ENCODE measurements at places on chromosomes 16 and 17. TPM values are rescaled to one million over a fixed set of nuclear protein-coding genes. Genes with fewer than 3 reads are reported as not detected.

Gene WFIKKN1
- polyA plus RNA-seq, result 1.6 TPM

Gene HLF
- 1.6 TPM for polyA plus RNA-seq

Gene CCL22
- 0.30 TPM for polyA plus RNA-seq

Gene PRDM7
- polyA plus RNA-seq, result not detected

Gene COG8
- polyA plus RNA-seq, result 29.0 TPM

Gene TXNL4B
- 18.9 TPM for polyA plus RNA-seq

Gene UTS2R
- 0.04 TPM for polyA plus RNA-seq

Gene KRT23
- polyA plus RNA-seq, result 0.18 TPM

Gene NAGLU
- 32.9 TPM for polyA plus RNA-seq

Gene KRTAP1-5
- not detected for polyA plus RNA-seq

Measured in large intestine (tissue), 12 donors.